ENCODE measurements at places on chromosomes 3 and 15.

DNA sequence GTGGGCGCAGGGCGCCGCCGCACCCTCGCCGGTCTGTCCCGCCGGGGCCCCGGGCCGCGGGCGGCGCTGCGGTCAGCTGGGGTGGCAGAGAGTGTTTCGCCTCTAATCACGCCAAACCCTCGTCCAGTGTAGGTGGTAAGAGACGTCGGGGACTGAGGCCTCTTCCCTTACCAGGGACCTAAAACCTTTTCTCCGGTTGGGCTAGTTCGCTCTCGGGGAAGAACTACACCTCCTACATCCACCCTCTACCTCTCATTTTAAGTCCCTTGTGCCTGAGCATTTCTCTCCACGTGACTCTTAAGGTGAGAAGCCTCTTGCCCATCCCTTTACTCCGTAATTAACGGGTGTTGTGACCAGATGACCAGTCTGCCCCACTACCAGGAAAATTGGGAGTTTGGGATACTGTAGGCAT is 520 bp downstream of the TMEM42 start:
- no peak for DNase-seq

DNA sequence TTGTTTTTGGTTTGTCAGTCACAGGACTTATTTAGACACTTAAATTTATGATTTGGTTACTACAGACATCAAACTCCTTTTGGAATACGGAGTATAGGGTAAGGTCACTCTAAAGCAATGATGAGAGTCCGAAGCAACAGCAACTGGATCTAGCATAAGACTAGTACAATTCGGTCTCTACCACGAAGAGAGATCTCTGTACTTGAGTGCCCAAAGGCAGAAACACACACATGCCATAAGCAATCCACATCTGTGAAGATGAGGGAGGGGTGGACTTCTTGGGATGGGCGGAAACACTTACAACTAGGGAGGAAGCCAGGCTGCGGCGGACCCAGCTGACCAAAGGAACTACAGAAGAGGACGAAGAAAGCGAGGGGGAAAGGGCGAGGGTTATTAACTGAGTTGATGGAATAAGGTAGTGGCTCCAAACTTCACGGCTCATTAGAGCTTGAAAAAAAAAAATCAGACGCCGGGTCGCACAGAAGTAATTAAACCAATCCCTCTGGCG is 595 bp downstream of the DPH6 start:
- peak; percentile 36 for DNase-seq

- DNase-seq: no peak
Measured at GRCh38 chr3:153290268-153291015, 128.4 kb downstream of the RAP2B start.

- no peak for DNase-seq
Measured at GRCh38 chr3:76754247-76754646, 285.7 kb upstream of the ROBO2 start.

- no peak for DNase-seq
Measured at GRCh38 chr3:127764841-127765362, 57.4 kb downstream of the MGLL start.

- DNase-seq: peak; percentile 62
Measured at GRCh38 chr3:115092220-115092791, 54.8 kb downstream of the ZBTB20 start.

- no peak for DNase-seq
Measured at GRCh38 chr15:55060836-55061235, 135.9 kb downstream of the RSL24D1 start.

GRCh38 chr3:13124631-13125030 is 51.4 kb upstream of the IQSEC1 start:
- DNase-seq: no peak

Data from AG08396 (cell line).